Activated T-cell treated with anti-CD3 and anti-CD28 coated beads, Interleukin-2, amount 50 U/mL, for 72 hours (primary cell): ENCODE measurements at places on chromosomes 11 and 22. TPM values are rescaled to one million over a fixed set of nuclear protein-coding genes. Genes with fewer than 3 reads are reported as not detected.

The USH1C gene
- not detected for total RNA-seq

The CELSR1 gene
- total RNA-seq: 1.3 TPM

The BATF2 gene
- total RNA-seq: 0.31 TPM

The UBQLN3 gene
- not detected for total RNA-seq

The PPFIBP2 gene
- 30.6 TPM for total RNA-seq

The EIF3D gene
- total RNA-seq: 320 TPM

The ADAMTS15 gene
- 0.05 TPM for total RNA-seq

The TRIM3 gene
- 8.4 TPM for total RNA-seq

The NNMT gene
- not detected for total RNA-seq

The LAYN gene
- 12.3 TPM for total RNA-seq

The IGLL1 gene
- not detected for total RNA-seq

The FGF4 gene
- not detected for total RNA-seq

The AMOTL1 gene
- 2.8 TPM for total RNA-seq

The C11orf65 gene
- total RNA-seq: 1.5 TPM

The RAB1B gene
- total RNA-seq: 127 TPM

The CADM1 gene
- 1.7 TPM for total RNA-seq

The UBQLNL gene
- total RNA-seq: 0.30 TPM

The FGF19 gene
- 0.10 TPM for total RNA-seq

The DCHS1 gene
- total RNA-seq: 2.1 TPM

The WBP2NL gene
- 4.3 TPM for total RNA-seq

The MEI1 gene
- total RNA-seq: 72.3 TPM

The MICAL2 gene
- total RNA-seq: 227 TPM

The BDNF gene
- not detected for total RNA-seq

The GGTLC2 gene
- not detected for total RNA-seq

The SCGB1A1 gene
- total RNA-seq: not detected

The PGA5 gene
- not detected for total RNA-seq

The EML3 gene
- 148 TPM for total RNA-seq

The ZC3H12C gene
- 2.5 TPM for total RNA-seq

The CCDC89 gene
- 0.22 TPM for total RNA-seq

The KIAA1671 gene
- 6.6 TPM for total RNA-seq

The UQCC3 gene
- 5.6 TPM for total RNA-seq
